NCI-H526 treated with DMSO at 0.1 percent for 48 hours (cell line): ENCODE measurements at places on chromosomes 7 and 10.

DNA sequence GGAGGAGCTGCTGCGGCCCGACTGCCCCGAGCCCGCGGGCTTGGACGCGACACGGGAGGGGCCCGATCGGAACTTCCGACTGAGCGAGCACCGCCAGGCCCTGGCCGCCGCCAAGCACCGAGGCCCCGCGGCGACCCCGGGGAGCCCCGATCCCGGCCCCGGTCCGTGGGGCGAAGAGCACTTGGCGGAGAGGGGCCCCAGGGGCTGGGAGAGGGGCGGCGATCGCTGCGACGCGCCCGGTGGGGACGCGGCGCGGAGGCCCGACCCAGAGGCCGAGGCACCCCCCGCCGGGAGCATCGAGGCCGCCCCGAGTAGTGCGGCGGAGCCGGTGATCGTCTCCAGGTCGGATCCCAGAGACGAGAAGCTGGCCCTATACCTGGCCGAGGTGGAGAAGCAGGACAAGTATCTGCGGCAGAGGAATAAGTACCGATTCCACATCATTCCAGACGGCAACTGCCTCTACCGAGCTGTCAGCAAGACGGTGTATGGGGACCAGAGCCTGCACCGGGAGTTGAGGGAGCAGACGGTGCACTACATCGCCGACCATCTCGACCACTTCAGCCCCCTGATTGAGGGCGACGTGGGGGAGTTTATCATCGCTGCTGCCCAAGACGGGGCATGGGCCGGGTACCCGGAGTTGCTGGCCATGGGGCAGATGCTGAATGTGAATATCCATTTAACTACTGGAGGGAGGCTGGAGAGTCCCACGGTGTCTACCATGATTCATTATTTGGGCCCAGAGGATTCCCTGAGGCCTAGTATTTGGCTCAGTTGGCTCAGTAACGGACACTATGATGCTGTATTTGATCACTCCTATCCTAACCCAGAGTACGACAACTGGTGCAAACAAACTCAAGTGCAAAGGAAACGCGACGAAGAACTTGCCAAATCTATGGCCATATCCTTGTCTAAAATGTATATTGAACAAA is 1.4 kb downstream of the OTUD1 start:
- no peak for DNase-seq

- DNase-seq, result no peak
Observed at GRCh38 chr10:96632974-96633710, 46.3 kb upstream of the TM9SF3 start.

DNA sequence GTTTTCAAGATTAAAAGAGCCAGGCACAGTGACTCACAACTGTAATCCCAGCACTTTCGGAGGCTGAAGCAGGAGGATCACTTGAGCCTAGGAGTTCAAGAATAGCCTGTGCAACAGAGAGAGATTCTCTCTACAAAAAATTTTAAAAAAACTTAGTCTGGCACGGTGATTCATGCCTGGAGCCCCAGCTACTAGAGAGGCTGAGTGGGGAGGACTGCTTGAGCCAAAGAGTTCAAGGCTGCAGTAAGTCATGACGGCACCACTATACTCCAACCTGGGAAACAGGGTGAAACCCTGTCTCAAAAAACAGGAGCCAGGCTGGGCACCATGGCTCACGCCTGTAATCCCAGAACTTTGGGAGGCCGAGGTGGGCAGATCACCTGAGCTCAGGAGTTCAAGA is 86.6 kb upstream of the KCTD7 start:
- DNase-seq, result no peak

- DNase-seq, result no peak
Observed at GRCh38 chr7:112638675-112639400, 151.4 kb downstream of the TMEM168 start.

DNA sequence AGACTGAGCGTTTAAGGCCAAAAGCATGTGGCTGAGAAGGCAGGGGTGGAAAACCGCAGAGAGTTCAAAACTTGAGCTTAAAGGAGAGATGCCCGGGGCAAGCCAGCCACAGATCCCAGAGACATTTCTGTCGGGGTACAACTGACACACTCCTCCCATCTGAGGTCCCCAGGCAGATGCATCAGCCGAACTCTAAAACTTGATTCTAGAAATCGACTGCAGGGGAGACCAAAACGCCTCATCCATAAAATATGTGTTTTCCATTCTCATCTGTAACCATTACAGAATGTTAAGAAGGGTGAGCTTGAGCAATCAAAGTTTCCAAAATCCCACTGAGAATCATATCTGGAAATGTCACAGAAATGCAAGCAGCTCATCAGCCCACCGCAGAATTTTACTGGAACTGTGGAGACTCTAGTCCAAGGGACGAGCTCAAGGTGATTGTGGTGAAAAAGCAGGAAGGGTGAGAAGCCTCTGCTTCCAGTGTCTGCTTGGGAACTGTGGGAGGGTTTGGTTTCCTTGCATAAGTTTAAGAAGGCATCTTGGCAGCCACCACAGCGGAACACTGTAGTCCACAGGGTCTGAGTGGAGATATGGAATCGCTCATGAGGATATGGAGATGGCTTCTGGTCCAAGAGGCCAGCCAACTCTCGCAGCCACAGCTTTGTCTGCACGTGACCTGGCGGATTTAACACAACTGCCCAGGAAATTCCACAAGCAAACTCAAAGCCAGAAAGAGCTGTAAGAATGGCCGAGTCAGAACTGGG is 249.2 kb downstream of the SFMBT2 start:
- DNase-seq, result no peak

GRCh38 chr10:98404571-98405359 is 10.2 kb downstream of the PYROXD2 start:
- no peak for DNase-seq
